ENCODE measurements at places on chromosomes 2 and 18.

- DNase-seq: no peak
These were observed 97.2 kb downstream of the KCTD1 start for GRCh38 chr18:26450989-26451682.

DNA sequence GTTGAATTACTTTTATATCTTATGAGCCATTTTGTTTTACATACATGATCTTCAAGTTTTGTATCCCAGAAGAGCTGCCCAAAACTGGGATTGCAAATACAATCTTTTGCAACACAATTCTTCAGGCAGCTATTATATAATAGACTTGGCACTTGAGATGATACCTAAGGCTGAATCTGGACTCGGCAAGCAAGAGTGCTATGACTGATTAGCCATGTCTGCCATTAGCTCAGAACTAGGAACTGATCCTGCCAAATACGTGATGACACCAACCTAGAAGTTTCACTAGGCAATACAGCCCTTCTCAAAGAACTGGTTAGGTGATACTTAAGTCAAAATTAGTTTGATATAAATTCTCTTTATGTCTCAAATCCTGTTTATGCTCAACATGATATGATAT lies 619.6 kb downstream of the CPS1 start:
- no peak for DNase-seq

DNA sequence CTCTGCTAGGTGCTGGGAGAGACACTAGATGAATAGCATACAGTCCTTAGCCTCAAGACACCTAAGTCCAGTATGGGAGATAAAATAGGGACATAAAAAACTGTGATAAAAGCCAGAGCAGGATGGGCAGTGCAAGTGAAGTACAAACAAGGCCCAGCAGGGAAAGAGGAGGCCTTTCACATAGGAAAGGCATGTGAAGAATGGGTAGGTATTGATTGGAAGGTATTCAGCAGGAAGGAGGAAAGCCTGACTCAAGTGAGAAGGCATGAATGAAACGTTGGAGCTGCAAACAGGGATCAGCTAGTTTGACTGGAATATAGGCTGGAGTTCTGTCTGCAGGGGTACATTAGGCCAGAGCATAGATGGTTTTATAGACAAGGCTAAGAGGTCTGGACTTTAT lies 11.0 kb upstream of the CXCR4 start:
- peak; percentile 7 for DNase-seq

GRCh38 chr2:186962085-186962747 lies 113.2 kb upstream of the ZSWIM2 start:
- DNase-seq: no peak

GRCh38 chr2:178109813-178110212 lies 2.4 kb upstream of the RBM45 start:
- DNase-seq: peak; percentile 74

- DNase-seq: no peak
These were observed 396.2 kb upstream of the VWC2L start for GRCh38 chr2:214014551-214015220.

DNA sequence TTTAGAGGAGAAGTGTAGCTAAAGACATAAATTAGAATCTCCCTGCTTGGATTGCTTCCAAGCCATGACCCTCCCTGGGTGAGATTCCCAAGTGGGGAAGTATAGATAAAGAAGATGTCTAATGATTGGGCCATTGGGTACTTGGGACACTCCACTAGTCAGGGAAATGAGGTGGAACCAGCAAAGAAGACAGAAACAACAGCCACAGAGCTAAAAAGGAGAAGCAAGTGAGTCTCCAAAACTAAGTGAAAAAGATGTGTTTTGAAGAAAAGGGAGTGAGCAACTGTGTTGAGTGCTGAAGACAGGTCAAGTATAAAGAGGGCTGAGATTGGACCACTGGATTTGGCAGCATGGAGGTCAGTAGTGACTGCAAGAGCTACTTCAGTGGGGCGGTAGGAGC lies 276.7 kb upstream of the STON1 start:
- DNase-seq: no peak

GRCh38 chr18:76993573-76993972 lies 139.0 kb downstream of the MBP start:
- DNase-seq: no peak

GRCh38 chr2:156511803-156512202 lies 75.6 kb downstream of the GPD2 start:
- peak; percentile 20 for DNase-seq

- no peak for DNase-seq
These were observed 110.3 kb downstream of the RAB3GAP1 start for GRCh38 chr2:135162377-135162776.

GRCh38 chr2:189913821-189914220 lies 129.6 kb downstream of the PMS1 start:
- no peak for DNase-seq

DNA sequence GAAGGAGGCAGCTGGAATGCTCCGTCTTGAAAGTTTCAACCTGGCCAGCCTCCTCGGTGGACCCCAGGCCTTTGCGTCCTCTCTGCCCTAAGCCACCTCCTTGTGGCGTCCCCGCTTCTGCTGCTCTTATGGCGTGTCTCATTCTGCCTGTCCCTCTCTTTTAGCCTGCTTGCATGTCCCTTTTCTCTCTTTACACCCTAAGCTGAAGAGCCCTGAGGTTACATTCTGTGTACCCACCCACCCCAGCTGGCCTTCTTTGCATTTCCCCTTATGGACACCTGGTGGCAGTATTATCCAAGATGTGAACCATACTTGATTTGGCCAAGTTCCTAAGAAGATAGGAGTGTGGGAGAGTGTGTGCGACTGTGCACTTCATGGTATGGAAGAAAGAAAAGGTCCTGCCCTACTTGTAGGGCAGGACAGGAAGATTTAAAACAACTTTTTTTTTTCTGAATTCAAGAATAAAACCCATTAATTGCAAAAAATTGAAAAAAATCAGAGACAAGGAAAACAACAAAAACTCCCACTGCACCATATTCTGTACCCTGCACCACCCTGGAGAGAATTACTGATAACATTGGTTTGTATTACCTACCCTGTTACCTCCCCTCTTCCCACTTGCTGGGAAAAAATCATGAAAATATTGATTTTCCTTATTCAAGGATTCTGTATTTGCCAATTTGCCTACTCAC lies 77.4 kb downstream of the DYSF start:
- peak; percentile 70 for DNase-seq

DNA sequence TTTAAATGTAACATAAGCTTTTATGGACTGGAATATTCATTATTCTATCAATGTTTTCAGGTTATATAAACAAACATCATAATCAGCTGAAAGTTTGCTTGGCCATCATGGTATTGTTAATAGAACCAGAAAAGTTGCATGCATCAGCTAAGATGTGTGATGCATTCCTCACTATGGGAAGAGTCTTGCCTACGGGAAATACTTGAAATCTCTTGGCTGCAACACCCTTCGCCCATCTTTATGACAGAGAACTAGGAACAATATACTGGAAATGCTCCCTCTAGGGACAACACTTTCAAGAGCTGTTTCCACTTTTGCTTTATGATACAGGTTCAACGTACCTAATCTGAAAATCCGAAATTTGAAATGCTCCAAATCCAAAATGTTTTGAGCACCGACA lies 1390.8 kb downstream of the DPP10 start:
- DNase-seq: no peak

- no peak for DNase-seq
These were observed 30.6 kb upstream of the RND3 start for GRCh38 chr2:150517951-150518680.

GRCh38 chr18:42268798-42269197 lies 313.8 kb downstream of the PIK3C3 start:
- DNase-seq: no peak

DNA sequence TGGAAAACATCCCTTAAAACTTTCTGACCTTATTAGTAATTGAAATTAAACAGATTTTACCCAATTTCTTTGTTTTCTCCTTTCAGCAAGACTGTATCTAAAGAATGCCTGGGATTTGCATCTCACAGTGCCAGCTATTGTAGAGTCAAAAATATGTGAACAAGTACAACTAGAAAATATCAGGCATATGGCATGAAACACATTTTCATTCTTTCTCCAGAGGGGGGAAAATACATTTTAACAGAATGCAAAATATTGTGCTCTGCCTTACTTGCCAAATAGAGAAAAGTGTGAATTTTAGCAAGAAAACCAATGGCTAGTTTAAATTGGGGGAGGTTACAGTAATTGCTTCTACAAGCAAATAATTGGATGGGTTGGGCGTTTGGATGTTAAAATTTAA lies 366.6 kb upstream of the FIGN start:
- DNase-seq: no peak

DNA sequence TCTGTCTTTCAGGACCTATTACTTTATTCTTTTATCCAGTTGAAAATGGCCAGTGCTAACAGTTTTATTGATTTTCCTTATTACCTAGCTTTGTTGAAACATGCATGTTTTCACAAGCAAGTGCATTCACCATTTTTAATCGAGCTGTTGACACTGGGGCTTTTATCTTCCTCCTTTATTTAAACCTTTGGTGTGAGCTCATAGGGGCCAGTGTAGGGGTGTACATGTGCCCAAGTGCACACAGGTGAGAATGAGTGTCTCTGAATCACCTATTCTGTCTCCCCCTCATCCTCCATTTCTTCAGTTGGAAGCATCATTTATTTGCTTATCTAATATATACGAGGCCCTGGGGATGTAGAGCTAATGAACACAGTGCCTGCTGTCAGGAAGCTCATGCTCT lies 199.1 kb downstream of the PRKCE start:
- DNase-seq: no peak

- no peak for DNase-seq
These were observed 32.7 kb upstream of the ZNF638 start for GRCh38 chr2:71298914-71299313.

DNA sequence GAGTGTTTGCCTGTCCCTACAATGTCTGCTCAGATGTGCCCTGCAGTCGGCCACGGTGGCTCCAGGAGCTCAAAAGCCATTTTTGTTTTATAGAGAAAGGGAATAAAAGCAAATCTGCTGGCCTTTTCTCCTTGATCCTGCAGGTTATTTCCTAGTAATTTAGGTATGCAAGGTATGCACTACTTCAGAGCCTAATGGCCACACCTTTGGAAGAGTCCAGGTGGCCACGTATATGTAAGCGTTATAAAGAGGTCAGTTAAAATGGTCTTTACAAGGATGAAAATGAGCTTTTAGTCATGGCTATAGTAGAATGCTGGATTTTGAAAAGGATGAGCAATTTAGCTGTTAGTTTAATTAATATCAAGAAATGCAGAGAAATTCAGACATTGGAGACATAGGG lies 81.7 kb downstream of the ARHGEF33 start:
- DNase-seq: no peak

- no peak for DNase-seq
These were observed 55.7 kb downstream of the DPYSL5 start for GRCh38 chr2:26903676-26904075.

DNA sequence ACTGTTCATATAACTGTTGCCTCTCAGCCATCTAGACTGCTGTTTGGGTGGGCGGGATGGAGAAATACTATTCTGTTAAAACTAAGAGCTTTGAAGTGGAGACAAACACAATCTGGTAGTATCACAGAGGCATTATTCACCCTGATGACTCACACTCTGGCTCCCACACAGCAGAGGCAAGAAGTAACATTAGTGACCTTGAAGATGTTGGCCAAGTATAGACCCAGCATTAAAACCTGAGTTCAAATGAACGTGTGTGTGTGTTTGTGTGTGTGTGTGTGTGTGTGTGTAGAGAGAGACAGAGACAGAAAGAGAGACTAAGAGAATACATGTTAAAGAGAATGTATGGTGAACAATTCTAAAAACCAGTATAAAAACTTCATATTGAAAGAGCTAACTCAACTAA lies 22.5 kb upstream of the ACVR1 start:
- DNase-seq: no peak

- no peak for DNase-seq
These were observed 151.1 kb upstream of the SLC1A4 start for GRCh38 chr2:64837925-64838641.

GRCh38 chr2:122063716-122064115 lies 308.3 kb downstream of the TSN start:
- no peak for DNase-seq

DNA sequence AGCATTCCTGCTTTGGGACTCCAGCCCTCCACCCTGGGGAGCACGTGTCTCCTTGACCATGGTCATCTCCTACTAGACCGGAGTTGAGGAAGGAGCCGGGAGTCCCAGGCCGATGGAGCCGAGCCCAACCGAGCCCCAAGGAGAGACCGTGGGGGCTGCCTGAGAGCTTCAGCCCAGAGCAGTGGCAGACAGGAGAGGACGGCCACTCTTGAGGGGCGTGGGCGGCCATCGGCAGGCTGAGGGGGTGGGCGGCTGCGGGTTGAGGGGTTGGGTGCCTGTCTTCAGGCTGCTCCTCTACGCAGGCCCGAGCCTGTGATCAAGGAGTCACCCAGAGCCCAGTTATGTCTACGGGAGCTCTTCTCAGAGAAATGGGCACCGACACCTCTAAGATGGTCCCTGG lies 158.7 kb downstream of the PXDN start:
- DNase-seq: no peak

DNA sequence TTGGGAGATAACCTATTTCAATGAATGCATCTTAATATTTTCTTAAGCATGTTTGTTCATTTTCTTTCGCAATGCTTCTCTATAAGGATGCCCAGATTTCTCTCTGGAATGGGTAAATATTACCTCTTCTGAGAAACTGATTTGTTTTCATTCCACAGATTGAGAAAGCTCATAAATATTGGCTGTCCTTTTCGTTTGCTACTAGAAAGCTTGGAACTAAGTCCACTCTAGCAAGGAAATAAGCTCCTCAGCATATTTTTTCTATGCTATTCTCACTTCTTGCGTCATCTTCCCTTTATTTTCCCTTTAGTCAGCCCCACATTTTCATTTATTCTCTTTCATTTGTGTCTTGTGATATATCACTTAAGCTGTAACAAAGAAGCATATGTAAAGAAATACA lies 76.3 kb downstream of the ANTXR1 start:
- DNase-seq: no peak

DNA sequence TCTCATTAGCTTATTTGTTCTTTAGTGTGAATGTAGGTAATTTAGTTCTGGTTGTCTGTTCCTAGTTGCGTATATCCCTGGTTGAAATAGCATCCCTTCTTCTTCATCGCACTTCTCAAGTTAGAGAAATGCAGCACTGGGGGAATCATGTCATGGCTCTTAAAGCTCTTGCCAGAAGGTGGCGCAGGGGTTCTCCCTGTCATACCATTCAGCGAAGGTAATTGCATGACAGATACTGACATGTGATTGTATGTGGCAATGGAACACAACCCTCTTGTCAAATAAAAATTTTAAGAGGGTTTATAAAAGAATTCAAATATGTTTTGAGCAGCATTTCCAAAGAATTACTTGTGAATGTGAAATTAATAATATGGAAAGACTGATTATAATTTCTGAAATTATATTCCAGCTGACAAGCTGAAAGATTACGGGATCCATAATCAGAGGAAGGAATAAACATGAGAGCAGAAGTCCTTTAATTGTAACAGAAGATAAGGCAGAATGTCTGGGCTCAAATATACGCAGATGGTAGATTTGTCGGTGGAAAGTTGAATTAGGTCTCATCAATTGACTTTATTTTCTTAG lies 411.7 kb downstream of the DSEL start:
- DNase-seq: peak; percentile 72

DNA sequence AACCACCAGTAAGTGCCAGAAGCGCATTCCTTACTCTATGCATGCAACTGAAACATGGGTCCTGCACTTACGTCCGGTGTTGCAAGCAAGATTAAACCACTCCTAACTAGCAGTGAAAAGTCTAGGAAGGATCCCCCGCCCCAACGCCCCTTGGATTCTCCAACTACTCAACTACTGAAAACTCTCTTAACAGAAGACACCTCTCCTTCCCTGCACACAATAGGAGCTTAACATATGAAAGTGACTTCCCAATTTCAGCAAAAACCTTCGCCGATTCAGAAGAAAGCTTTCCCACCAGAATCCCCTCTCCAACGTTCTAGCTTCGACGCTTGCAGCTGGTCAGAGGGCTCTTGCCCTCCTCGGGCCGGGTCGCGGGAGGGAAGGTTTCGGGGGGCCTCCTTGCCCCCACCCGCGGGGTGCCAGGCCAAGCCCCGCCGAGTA lies 578 bp downstream of the IWS1 start:
- peak; percentile 46 for DNase-seq

All from NAMALWA (cell line).